ENCODE measurements at places on chromosomes 11 and 22.

DNA sequence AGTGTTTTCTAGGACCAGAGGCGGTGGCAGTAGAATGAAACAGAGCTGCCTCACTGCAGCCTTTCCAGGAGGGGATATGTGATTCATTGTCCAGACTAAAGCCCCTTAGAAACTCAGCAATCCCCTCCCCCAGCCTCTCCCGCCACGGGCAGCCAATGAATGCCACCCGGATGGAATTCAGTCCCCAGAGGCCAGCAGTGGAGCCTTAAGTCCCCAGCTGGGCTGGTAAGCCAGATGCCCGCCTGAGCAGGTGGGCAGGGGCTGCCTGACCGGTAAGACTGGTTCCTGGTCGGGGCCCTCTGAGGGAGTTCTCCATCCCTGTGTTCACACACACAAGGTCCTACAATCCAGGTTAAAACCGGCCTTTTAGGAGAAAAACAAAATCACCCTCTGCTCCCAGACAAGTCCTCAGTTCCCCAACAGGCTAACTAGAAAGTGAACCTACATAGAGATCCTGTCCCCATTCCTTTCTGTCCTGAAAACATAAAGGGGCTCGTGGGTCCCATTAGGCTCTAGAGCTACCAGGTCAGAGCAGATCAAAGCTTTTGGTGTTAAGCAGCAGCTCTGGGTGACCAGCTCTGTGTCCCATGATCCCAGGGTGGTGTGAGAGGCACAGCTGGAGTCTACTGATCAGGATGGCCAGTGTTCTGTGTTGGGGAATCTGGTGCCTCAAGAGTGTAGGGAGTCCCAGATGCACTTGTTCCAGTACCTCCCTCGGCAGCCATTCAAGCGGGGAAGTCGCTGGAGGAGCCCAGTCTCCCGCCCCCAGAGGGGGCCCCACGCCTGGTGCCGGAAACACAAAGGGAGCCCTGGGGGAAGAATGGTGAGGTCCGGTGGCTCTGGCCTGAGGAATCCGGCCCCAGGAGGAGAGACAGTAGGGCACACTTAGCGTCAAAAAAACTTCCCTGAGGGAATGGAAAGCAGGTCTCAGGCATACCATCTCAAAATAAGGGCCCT, 2.6 kb downstream of the PATZ1 start:
- DNase-seq = no peak

GRCh38 chr22:47042116-47042825, 279.8 kb downstream of the TBC1D22A start:
- no peak for DNase-seq

DNA sequence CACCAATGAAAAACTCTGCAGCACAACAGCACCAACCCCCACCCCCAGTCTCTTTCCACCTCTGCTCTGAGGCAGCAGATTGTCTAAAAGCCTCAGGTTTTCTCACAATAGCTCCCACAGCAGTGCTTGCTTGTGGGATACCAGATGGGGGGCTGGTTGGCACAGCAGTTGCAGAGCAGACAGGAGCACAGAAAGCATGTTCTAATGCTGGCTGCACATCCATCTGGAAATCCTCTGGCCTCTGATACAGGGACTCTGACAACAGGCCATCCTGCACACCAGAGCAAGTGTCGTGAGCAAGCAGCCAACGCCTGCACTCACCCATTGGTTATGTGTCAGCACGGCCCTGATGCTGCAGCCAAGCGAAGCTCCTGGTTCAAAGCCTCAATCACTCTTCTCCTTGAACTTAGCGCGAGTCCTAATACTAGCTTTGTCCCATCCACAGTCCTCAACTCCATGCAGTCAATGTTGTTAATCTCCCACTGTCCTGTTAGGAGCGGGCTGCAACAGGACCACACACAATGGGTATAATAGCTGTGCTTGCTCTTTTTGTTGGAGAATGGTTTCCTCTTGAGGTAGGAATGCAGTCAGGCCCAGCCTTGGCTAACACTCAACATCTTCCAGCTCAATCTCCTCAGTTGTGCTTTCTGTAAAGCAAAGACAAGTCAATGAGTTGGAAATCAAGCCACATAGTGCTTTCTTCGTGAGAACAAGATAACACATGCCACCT, 30.3 kb downstream of the VSTM5 start:
- DNase-seq = no peak

DNA sequence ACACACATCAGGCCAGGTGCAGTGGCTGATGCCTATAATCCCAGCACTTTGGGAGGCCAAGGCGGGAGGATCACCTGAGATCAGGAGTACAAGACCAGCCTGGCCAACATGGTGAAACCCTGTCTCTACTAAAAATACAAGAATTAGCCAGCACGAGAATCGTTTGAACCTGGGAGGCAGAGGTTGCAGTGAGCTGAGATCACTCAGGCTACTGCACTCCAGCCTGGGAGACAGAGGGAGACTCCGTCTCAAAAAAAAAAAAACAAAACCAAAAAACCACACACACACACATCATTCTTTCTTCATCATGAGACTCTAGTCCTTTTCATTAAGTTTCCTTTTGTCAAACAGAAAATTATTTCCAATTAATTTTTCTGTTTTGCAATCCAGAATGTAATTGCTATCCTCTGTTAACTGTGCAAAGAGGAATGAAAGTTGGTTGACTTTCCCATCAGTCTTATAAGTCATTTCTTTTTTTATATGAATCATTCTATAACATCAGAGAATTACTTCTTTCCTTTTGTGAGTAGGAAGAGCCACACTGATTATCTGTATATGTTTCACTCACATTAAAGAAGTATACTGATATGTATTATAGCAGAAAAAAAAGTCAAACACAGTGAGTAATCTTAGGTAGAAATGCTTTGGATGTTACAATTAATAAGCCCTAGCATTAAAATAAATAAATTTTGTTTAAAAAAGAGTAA, 52.2 kb downstream of the HORMAD2 start:
- DNase-seq = no peak

DNA sequence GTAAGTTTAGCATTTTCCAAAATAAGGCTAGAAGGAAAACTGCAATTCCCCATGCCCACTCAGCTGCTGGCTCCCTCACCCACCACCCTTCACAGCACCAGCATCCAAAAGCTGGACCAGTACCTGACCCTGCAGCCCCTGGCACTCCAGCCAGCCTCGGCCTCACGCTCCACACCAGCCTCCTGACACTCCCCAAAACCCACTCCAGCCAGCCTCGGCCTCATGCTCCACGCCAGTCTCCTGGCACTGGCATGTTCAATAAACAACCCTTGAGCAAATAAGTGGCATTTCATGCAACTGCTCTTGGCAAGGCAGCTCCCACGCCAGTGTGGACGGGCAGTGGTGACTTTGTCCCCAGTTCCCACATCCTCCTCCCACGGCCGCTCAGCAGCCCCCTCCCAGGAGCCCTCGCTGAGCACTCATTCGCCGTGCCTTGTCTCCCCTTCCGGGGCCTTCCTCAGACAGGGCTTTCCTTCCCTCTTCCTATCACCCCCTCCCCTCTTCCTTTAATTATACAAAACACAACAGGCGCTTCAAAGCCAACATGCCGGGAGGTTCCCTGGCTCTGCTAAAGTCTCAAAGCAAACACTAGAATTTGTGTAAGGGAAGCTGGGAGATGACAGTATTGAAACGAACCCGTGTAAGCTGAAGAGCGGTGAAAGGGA, 6.8 kb downstream of the TOLLIP start:
- no peak for DNase-seq

- peak; percentile 68 for DNase-seq
Observed at GRCh38 chr22:49632199-49633009, 195.3 kb downstream of the BRD1 start.

- DNase-seq = no peak
Observed at GRCh38 chr11:46239801-46240061, 37.7 kb upstream of the CREB3L1 start.

DNA sequence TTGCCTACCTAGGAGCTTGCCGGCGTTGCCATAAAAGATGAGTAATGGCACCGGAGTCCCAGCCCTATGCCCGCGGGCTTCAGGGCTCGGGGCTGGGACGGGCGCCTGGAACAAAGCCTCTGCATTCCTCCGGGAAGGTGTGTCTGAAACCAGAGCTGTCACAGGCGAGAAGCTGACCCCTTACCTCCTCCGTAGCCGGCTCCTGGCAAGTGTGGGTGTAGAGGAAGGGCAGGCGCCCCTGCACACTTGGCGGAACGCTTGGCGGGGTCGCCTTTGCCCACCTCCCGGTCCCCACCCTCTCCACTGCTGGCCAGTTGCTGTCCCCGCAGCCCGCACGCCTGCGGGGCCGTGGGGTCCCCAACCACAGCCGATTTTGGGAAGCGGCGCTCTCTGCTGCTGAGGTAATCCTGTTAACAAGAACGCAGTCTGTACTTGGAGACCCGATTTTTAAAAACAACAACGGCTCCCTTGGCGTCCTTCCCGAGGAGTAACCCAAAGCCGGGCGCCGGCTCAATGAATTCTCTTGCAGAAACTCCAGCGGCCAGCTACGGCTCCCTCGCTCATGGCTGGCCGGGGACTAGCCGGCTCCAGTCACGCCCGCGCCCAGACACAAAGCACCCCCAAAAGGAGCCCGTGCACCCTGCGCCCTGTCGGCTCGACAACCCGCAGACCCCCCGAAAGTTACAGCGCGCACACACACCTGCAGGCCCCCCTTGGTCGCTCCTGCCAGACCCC, 89.2 kb downstream of the PLEKHA7 start:
- no peak for DNase-seq

GRCh38 chr11:44564670-44565210, 723 bp upstream of the CD82 start:
- no peak for DNase-seq

DNA sequence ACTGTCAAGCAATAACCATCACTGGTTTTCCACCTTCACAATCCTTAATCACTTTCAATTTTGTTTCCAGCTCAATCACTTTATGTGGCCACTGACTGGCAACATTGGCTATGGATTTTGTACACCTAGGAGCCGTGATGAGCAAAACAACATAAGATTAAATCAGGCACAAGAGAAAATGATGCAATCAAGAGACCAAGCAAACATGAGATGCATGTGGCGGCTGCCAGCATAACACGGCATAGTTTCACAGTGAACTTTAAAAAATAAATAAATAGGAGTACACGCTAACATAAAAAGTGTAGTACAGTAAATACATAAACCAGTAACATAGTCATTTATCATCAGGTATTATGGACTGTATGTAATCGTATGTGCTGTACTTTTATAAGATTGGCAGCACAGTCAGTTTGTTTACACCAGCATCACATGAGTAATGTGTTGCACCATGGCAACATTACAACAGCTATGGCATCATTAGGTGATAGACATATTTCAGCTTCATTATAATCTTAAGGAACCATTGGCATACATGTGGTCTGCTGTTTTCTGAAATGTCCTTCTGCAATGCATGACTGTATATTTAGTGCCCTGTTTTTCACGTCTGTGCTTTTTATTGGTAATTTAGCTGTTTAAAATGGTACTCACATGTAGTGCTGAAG, 83.3 kb upstream of the PRDM11 start:
- no peak for DNase-seq

- no peak for DNase-seq
Observed at GRCh38 chr11:75850787-75851186, 35.8 kb downstream of the UVRAG start.

DNA sequence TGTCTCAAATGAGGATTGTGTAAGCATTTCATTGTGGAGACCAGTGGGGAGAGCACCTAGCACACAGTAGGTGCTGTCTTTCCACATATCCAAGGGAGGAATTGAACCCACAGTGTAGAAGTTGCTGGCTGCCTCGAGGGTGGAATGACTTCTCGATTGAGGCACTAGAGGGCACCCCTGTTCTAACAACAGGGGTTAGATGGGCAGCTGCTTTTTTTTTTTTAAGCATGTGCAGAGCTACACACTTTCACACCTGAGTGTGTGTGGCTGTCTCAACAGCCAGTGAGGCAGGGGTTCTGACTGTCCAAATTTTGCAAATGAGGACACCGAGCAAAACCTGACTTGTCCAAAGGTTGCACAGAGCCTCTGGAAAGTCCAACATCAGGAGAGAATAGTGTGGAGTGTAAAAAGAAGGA, 118.2 kb upstream of the CRYBB3 start:
- no peak for DNase-seq

- no peak for DNase-seq
Observed at GRCh38 chr11:76692956-76693355, 22.4 kb upstream of the LRRC32 start.

GRCh38 chr11:104390651-104391050, 226.7 kb upstream of the PDGFD start:
- DNase-seq = no peak

- no peak for DNase-seq
Observed at GRCh38 chr11:134761386-134761785, 349.3 kb upstream of the B3GAT1 start.

- DNase-seq = no peak
Observed at GRCh38 chr11:12123799-12124198, 13.4 kb downstream of the MICAL2 start.

DNA sequence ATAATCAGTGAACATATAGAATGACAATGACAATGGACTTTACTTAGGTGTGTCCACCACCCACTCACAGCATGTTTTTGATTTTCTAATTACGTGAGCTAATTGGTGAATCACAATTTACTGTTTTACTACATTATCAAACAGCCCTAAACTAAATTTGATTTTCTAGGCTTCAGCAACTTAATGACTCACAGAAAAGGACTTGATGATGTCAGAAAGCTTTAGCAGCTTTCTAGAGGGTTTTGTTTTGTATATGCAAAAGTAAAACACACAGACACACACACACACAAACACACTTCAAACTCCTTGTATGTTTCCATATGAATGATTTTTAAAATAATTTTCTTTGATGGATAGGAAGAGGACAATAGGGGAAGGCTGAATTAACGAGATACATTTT, 878.6 kb upstream of the CCDC90B start:
- DNase-seq = no peak

DNA sequence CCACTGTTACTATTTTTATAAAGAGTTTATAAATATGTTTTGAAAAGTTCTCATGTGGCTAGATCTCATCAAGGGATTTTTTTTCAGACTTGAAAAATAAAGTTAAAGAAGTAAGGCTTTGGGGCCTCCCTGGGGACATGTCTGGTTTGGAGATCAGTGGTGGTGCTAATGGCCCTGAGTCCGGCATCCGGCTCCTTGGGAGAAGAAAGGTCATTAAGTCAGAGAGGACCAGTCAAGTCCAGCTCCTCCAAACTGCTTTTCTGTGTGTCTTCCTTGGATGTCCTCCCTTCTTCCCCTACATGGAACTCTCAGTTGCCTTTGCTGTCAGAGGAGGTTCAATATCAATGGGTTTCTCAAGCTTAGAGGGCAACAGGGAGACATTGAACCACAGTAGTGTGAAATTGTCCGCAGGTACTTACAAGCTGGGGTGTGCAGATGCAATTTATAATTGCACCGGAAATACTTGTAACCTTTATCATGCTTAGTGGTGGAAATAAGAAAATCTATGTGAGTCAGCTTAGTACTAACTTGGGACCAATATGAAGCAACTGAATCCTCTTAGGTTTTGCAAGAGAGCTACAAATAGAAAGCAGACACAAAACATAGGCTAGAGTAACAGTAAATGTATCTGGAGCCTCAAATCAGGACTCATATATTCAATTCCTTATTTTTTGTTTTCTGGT, 144.3 kb downstream of the TEAD1 start:
- no peak for DNase-seq

- DNase-seq = no peak
Observed at GRCh38 chr11:78325274-78325781, 92.3 kb downstream of the GAB2 start.
